ENCODE measurements at places on chromosomes 16 and 17.

DNA sequence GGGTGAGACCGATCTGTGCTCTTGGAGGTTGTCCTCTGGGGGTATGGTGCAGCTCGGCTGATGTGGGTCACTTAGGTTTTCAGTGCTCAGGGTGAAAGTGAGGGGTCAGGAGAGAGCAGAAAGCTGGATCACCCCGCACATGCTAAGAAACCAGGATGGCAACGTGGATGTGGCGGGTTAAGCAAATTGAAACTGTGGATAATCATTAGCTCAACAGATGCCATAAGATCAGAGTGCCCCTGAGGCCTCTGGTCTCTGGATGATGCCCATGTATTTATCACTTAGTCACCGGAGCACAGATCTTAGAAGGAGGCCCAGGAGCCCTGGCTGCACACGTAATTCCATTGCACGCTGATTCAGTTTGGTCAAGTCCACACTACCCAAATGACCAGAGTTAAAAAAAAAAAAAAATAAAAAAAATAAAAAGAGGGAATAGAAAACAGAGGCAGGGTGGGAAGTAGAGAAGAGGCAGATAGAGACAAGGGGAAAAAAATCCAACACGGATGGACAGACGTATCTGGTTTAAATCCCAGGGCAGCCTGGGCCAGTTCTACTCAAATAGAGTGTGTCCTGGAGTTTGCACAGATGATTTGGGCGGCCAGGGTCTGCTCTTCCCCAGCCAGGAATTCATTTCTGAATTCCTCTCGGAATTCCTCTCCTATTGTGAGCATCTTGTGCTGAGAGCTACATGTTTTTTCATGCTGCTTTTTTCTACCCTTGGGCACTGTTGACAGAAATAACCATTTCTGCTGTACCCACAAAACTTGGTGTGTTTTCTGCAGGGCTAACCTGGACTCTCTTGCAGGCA lies 378.3 kb downstream of the CPPED1 start:
- DNase-seq = no peak

GRCh38 chr17:48734333-48735061 lies 5.9 kb upstream of the HOXB13 start:
- no peak for DNase-seq

GRCh38 chr16:86549076-86549892 lies 5.8 kb downstream of the MTHFSD start:
- DNase-seq = no peak

DNA sequence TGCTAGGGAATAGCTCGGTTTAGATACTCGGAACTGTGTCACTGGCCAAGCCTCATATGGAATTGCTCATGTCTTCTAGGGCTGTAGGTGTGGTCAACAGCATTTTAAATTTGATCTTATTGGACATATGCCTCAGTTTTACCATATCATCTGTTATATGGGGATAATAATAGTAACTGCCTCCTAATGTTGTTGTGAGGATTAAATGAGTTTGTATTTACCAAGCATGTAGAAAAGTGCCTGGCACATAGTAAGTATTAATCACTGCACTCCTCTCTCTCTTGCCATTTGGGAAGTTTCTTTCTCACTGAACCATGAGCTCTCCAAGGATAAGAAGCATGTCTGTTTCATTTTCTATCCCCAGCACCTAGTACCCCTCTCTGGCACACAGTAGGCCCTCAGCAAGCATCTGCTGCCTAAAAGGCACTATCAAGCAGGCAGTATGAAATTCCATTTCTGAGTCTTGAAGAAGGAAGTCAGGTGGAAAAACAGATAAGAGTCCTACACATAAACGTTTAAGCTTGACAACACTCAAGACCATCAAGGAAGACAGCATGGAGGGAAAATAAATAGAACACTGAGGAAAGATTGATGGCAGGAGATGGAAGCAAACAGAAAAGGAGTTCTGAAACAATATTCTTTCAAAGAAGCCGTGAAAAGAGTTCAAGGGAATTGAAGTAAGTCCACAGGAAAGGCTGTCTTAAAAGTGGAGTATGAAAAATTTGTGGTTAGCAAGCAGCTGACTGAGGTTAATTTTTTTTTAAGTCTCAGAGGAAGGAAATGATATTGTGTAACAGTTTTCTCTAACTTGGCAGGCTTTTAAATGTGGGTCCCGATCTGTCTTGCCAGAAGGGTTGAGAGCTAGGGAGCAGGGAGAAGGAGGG lies 2.2 kb upstream of the ATP6V0A1 start:
- no peak for DNase-seq

DNA sequence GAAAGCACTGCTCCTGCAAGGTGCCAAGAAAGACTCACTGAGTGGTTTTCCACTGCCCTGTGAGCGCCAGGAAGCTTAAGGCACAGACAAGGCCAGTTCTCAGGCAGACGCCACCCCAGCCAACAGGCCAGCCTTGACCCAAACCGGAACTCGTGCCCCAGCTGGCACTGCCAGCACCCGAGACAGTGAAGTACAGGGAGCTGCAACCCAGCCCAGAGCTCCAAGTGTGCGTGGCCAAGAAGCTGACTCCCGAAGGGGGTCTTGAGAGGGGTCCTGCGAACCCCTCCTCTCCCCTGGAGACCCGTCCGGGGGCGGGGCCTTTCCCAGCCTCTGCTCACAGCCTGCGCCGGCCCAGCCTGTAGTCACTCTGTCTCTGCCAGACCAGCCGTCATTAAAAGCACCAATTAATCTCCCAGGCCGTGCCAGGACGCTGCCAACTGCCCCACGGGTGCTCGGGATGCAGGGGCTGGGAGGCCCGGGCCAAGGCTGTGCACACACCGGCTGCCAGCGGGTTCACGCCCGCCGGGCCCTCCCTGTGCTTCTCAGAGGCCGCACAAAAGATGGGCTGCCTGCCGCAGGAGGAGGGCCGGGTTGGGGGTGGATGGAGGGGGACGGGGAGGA lies 4.4 kb upstream of the SOX8 start:
- no peak for DNase-seq

DNA sequence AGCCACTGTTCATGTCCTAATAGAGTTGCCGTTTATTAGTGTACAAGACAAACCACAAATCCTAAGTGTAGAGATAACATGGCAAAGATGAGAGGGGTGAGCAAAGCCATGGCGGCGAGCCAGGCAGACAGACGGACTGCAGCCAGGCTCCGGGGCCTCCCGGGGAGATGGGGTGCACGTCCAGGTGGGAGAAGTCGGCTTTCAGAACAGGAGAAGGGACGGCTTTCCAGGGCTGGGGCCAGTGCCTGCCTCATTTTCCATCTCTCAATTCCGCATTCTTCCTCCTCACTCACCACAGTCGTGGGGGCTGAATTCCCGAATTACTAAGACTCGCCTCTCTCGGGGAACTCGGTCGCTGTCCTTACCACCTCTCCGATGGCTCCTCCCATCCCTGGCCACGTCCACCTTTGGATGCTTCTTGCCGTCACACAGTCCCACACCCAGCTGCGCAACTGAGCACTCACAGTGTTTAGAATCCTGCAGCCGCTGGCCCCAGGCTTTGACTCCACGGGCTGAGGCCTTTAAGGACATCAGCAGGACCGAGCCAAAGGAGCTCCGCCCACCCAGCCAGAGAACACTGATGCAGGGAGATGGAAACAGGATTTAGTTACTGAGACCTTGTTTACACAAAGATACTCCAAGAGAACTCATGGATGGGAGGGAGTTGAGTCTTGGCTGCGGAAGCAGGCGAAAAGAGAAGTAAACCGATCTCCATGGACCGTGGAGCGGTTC lies 59.7 kb downstream of the RNF112 start:
- no peak for DNase-seq

Data from omental fat pad (tissue), 4 donors.